ENCODE measurements at places on chromosomes 11 and 22.

- DNase-seq, result no peak
These were observed 26.8 kb downstream of the CTR9 start for GRCh38 chr11:10777806-10778205.

DNA sequence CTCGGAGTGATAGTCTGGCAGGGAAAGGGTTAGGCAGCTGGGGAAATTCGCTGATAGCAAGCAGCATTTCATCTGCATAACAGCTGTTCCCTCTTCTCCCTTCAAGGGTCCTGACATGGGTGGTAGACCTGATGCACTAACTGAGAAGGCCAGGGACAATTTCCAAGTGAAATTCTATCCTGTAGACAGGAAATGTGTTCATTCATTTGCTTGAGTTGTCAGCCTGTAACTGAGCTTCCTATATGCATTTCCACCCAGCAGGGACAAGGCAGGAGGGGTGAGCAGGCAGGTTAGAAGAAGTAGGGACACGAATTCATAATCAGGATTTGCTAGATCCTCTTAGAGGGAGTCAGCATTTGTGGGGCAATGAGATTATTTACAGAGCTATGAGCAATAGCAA, 154.3 kb upstream of the NCAM1 start:
- DNase-seq, result no peak

GRCh38 chr11:17392872-17393271, 4.4 kb upstream of the KCNJ11 start:
- no peak for DNase-seq

GRCh38 chr11:58742981-58743880, 11.5 kb upstream of the GLYAT start:
- DNase-seq, result no peak

DNA sequence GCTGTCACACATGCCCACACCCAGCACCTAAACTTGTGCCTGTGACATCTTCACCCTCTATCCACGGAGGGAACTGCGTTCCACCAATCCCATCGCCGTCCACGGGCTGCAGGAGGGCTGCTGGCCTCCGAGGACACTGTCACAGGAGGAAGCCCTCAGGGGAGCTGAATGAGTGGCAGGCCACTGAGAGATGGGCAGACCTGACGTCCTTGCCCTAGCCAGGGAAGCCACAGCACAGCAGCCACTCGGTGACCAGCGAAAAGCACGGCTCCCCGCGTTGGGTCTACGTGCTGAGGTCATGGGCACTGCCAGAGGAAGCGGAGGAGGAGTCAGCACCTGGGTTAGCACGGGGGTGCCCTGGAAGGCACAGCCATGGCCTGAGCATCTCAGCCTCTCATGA, 50.5 kb downstream of the IGSF9B start:
- DNase-seq, result no peak

DNA sequence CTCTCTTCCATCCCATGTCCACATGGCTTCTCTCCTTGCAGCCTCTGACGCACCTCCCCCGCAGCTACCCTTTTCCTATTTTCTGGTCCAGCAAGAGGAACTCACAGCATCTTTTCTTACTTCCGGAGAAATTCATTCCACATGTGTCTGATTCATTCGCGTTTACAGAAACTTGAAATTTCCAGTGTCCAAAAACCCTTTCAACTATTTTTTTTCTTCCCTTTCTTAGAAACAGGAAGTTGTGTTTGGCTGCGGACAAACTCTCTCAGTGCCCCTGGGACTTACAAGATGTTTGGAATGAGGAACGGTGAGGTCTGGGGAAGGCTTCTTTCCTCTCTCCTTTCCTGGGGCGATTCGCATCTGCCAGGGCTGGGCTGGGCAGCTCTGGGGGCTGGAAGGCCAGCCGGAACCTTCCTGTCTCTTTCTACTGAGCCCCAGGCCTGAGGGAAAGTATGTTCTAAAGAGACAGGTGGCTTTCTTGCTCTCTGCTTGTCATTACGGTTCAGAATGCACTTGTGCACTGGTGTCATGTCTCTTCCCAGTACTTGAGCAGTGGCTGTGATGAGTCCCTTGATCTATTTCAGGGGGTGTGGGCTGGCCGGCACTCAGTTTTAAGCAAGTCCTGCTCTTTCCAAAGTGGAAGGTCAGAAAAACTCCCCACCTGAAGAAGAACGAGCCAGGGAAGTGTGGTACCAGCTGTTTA, 27.5 kb downstream of the ADAMTS8 start:
- DNase-seq, result no peak

- no peak for DNase-seq
These were observed 20.4 kb downstream of the CCDC81 start for GRCh38 chr11:86395061-86395551.

DNA sequence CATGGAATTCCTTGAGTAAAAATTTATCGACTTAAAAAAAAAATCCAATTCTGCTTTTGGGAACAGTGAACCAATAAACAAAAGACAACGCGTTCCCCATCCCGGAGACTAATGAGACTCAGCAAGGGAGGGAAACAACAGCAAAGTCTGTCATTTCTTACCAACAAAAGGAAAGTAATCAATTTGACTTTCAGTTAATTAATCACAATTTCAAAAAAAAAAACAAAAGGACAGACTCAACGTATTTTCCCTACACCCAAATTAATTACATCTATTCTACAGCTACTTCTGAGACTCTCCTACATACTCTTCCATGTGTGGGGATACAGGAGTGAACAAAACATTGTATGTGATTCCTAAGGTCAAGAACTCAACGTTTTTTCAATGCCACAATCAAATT, 1.9 kb downstream of the RDX start:
- no peak for DNase-seq

DNA sequence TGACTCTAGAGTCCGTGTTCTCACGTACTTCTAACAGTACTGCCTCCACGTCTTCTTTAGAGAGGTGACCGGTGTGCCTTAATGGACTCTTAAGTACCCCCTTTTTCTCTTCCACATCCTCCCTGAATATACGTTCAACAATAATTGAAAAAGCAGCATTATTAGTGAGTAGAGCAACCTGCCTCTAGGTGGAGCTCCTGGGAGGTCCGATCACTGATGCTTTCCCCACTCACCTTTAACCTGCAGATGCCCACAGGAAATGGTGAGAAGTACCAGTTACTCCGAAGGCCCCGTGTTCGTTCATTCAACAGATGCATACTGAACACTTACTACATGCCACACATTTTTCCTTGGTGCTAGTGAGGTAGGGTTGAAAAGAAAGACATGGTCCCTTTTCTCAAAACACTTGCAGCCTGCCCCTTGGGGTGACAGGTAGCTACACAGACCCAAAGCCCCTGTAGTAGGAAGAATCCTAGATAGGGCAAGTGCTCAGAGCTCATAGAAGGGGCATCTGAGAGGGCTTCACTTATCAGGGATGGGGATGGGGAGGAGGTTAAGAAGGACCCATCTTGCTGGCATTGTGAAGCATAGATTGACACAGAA, 72.7 kb downstream of the FEZ1 start:
- DNase-seq, result no peak

GRCh38 chr11:93766504-93766903, 17.6 kb upstream of the MED17 start:
- DNase-seq, result no peak

GRCh38 chr11:78981153-78981552, 406.5 kb upstream of the NARS2 start:
- no peak for DNase-seq

DNA sequence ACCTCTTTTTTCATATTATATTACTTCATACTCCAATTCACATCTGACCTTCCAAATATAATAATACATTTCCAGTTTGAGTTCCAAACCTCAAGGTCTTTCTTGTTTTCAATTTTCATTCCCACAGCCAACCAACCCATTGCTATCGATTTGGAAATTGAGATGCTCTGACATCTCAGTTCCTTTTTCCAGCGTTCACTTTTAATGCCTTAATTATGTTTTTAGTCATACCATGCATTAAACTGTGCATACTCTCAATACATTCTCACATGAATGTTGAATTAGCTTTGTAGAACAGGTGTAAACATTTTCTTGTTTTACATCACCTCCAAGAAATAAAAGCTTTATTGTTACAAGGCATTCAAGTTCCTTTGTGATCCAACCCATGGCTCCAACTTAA, 294.2 kb upstream of the ANO3 start:
- no peak for DNase-seq

- no peak for DNase-seq
These were observed 90.9 kb downstream of the LDLRAD3 start for GRCh38 chr11:36034551-36035331.

- DNase-seq, result no peak
These were observed 25.3 kb upstream of the PIK3C2A start for GRCh38 chr11:17233101-17233500.

DNA sequence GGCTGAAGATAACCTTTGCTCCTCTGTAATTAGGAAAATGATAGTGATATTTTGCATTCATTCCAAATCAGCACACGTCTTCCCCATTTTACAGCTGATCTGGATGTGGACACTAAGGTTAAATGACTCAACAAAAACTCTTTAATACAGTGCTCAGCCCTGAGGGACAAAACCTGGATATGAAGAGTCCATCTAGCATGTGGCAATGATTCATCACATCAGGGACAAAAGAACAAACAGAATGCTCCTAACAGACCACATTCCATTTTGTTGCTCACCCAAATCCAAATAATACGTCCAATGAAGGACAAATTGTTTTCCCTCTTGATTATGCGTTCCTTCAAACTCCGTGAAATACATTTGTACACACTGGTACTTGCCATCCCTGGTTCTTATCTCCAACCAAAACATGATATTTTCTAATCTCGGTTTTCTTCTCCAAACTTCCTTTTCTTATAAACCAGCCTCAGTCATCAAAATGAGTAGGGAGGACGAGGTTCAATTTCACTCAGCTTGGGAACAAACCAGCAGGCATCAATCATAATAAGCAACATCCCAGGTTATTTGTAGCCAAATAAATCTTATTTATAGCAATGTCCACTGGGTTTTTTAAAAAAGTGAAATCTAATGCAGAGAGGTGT, 53.7 kb upstream of the MTMR2 start:
- DNase-seq, result no peak

DNA sequence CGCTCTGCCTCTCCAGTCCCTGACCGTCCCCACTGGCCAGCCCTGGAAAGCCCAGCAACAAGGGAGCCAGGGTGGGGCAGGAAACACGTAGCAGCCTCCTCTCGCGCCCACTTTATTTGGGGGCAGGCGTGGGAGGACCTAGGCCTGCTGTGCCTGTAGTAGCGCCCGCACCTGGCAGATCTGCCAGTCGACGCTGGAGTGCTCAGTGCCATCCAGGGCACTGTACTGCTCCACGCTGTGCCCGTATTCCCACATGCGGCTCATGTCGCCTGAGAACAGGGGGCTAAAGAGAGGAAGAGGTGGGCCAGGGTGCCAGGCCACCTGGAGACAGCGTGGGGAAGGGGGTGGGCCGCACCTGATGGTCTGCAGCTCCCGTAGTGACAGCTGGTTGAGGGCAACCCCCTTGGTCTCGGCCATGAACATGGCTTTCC, 17.0 kb upstream of the DRICH1 start:
- no peak for DNase-seq

- no peak for DNase-seq
These were observed 77.0 kb downstream of the GRAMD1B start for GRCh38 chr11:123507043-123507442.

GRCh38 chr11:87020336-87020735, 17.4 kb upstream of the TMEM135 start:
- DNase-seq, result no peak

DNA sequence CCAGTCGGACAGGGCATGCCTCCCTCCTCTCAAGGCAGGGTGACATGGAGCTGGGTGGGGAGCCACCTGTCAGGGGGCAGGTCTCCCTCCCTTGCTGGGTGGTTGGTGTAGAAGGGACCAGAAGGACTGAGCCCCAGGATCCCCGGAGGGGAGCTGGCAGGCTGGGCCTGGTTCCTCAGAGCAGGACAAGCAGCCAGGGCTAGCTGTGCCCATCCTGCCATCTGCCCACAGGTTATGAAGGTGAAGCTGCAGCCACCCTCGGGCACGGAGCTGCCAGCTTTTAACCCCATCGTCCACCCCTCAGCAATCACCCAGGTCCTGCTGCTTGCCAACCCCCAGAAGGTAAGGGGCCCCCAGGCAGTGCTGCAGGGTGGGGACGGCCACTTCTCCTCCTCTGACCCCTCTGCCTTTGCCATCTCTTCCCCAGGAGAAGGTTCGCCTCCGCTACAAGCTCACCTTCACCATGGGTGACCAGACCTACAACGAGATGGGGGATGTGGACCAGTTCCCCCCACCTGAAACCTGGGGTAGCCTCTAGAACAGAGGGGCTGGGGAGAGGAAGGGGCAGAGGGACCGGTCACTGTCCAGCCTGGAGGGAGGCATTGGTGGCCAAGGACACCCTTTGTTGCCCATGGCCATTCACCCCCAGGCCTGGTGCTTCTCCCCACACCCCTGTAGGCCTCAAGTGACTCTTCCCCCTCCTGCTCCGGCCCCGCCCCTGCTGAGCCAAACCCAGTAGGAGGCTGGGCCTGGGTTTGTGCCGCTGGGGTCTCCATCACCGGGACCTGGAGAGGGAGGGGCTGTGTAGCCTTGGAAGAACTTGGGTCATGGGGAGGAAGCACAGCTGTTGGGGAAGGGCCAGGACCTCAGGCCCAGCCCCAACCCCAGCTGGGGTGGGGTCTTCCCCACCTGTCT, 7.0 kb upstream of the SH3BP1 start:
- no peak for DNase-seq

DNA sequence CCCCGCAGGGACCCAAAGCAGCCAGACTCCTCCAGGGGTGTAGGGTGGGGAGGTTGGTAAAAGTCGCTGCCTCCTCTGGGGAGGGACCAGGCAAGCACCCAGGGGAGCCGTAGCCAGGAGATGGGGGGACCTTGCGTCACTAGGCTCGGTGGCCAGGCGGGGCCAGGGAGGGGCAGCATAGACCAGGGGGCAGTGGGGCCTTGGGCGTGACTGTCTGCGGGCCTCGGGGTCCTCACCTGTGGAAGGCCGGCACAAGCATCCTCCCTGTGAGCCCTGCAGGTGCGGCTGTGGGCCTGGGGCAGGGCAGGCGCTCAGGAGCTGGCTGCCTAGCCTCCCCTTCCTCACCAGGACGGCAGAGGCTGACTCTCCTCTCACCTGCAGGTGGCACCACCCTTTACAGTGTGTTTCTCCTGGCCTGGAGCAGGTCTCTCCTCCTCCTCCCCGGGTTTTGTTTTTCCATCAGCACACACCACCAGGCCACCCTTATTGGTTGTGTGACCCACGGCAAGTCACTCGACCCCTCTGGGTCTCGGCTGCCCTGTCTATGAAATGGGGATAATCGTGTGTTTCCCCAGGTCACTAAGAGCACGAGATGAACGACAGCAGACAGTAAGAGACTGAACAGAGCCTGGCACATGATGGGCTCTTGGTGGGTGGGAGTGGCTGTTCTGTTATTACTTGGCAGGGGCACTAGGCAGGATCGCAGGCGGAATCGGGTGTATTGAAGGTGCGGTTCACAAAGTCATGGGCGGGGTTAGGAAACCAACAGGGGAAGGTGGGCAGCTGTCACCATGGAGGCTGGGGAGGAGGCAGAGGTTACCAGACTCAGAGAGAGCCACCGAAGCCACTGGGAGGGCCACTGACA, 52.7 kb downstream of the FLRT1 start:
- DNase-seq, result no peak

GRCh38 chr22:38085501-38085900, 1.5 kb upstream of the SLC16A8 start:
- no peak for DNase-seq

DNA sequence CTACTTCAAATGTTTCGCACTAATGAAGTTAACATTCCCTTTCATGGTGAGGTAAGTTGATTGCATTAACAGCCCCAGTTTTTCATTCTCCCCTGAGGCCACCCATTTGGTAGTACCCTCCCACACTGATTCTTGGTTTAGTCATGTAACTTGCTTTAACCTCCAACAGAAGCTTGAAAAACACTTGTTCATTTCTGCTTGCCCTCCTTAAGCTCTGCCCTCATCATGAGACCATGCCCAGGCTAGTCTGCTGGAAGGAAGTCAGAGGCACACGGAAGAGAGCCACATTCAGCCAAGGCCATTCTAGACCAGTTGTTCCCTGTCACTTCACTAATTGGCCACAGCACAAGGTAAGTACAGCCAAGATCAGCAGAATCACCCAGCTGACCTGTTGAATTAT, 50.7 kb upstream of the CD44 start:
- DNase-seq, result no peak

All from activated naive CD4-positive, alpha-beta T cell (primary cell).